ENCODE measurements at places on chromosomes 12 and 14. TPM values are rescaled to one million over a fixed set of nuclear protein-coding genes. Genes with fewer than 3 reads are reported as not detected.

Gene FAM90A1
- total RNA-seq: not detected

Gene LRIG3
- total RNA-seq: 22.6 TPM

Gene ABCD2
- total RNA-seq: 14.4 TPM

Gene ADAM20
- total RNA-seq: 4.1 TPM

Gene RHEBL1
- total RNA-seq: not detected

Gene KRT74
- total RNA-seq: not detected

Gene SLC7A8
- total RNA-seq: 106 TPM

Gene TCL1B
- total RNA-seq: not detected

Measured in omental fat pad (tissue), 4 donors.